ENCODE measurements at places on chromosomes 16 and 17.

DNA sequence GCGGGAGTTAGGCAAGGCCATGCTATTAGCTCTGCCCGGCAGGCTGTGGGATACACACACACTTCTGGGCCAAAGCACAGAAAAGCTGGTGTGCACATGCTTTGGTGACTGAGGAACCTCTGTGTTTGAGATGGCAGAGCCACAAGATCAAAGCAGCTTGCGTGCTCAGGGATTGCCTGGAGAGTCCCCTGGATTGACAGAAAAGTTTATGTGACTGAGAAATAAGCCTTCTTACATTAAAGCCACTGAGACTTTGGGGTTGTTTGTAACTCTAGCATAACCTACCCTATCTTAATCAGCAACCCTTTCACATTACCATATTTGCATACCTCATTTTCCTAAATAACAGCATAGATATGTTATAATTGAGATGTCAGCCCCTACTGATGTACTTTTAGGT is 69.3 kb downstream of the MYO1D start:
- DNase-seq: no peak

DNA sequence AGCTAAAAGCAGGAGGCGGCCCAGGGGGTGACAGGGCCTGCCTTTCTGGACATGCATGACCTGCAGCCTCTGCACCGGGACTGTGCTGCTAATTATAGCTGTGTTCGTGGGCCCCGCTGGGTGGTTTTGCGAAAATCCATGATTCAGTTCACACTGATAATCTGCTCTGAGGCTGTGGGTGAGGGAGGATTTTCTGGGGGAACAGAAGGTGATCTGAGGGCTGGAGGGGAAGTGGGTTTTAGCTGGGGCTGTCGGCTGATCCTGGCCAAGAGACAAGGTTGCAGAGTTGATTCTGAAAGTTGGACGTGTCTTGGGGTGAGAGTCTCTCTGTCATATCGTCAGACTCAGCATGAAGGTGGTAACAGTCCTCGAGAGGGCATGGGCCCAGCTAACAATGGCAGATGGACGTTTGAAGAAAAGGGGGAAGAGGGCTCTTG is 187.5 kb upstream of the ZNF469 start:
- no peak for DNase-seq

DNA sequence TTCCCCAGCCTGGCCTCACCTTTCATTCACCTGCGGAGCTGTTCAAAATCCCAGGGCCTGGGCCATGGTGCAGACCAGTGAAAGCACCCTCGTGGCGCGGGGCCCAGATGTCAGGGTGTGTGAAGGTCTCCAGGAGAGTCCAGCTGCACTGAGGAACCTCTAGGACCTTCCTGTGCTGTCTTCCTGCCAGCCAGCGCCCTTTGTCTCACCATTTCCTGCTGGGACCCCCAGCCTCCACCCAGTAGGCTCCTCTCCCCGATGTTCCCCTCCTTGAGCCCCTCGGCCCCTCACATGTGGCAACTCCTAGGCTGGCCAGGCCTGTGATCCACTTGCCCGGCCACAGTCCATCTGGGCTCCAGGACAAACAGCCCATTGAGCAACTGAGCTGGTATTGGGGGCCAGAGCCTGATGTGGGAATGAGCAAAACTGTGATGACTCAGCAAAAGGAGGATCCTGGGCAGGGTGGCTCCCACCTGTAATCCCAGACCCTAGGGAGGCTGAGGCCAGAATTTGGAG is 677 bp downstream of the SULT1A2 start:
- DNase-seq: no peak

GRCh38 chr16:79602628-79603014 is 2.1 kb upstream of the MAF start:
- DNase-seq: no peak

GRCh38 chr17:49252148-49252695 is 21.6 kb upstream of the PHOSPHO1 start:
- DNase-seq: no peak

DNA sequence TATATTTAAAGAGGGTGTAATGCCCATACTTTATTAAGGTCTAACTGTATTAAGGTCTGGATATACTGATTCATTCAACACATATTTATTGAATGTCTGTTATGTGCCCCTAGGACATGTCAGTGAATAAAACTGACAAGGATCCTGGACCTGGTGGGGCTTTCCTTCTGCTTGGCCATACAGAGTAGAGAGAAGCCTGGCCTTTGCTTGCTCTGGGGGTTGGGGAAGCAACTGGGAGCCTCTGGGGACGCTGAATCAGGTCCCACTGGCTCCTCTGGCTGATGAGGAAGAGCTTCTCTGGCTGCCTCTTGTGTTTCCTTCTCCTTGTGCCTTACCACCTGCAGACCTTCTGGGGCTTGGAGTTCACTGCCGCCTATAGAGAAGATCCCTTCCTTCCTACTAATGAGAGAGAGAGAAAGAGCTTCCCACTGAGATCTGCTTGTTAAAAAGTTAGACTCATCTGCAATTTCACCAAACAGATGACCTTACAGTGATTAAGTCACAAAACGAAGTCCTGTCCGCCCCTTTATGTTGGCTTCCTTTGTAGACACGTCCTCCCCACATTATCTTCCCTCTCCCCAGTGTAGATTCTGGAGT is 49.7 kb downstream of the MSI2 start:
- DNase-seq: no peak

DNA sequence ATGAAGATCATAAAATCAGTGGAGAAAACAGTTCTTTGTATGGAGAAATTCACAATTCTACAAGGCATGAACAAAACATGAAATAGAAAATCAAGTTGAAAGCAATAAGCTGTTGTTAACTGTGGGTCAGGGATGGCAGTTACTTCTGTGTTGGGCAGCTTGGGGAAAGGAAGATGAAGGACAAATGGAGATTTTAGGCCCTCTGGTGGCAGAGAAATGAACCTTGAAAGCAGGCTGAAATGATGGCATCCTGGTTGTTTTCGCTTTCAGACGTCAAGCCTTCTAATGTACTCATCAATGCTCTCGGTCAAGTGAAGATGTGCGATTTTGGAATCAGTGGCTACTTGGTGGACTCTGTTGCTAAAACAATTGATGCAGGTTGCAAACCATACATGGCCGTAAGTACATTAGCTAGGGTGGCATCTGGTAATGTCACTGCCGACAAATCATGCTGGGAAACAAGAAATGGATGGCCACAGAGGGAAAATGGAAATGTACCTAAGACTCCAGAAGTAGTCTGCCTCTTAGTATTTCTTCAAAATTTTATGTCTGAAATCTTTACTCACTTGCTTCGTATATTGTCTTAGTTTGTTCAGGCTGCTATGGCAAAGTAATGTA is 108.9 kb downstream of the MAP2K6 start:
- peak; percentile 81 for DNase-seq

GRCh38 chr16:84058664-84059063 is 16.1 kb upstream of the SLC38A8 start:
- no peak for DNase-seq

DNA sequence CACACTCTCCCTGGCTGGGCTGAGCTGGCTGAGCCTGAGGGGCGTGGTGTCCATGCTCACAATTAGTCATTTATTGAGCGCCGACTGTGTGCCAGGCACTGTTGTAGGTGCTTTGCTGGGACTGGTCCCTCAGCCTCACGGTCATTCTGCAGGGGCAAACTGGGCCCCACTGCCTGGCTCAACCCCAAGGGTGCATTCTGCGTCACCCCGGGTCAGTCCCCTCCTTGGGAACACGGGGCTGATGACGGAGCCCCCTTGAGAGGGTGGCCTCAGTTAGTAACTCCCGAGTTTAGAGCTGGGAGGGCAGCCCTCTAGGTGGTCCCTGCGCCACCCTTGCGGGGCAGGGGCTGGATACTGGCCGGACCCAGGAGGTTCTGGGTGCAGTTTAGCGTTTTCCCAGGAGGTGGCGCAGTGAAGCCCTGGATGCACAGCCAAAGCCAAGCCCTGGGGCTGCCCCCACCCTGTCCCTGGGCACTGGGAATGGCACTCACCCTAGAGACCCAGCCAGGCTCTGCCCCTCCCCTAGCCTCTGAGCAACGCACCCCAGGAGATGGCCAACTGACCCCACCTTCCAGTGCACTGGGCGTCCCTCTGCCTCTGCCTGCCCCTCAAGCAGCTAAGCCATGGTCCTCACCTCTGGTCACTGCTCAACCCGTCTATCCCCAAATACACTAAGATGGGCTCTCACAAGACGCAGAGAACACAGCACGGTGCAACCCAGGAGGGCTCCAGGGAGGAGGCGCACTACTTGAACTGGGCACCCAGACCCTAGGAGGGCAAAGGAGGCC is 243.2 kb upstream of the GSE1 start:
- DNase-seq: no peak

DNA sequence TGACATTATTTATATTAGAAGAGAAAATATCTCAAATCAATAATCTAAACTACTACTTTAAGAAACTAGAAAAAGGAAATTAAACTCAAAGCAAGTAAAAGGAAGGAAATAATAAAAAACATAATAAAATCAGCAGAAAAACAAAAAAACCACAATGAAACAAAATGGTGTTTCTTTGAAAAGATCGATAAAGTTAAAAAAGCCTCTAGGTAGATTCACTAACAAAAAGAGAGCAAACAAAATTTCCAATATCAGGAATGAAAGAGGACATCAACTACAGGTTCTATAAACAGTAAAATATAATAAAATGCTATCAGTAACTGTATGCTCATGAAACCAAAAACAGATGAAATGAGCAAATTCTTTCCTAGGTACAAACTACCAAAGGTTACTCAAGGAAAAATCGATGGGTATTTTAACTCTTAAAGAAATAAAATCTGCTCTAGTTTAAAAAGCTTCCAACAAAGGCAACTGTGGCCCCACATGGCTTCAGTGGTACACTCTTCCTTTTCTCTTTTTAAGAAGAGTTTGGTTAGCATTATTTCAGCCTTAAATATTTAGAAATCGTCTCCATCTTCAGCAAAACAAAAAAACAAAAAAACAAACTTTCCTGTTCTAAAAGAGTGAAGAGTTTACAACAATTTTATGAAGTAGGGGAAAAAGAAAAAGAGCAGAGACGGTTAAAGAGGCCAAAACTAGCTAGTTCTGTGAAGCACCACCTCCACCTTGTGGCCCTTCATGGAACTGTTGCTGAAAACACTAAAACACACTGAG is 102.2 kb downstream of the TRIM37 start:
- peak; percentile 53 for DNase-seq

DNA sequence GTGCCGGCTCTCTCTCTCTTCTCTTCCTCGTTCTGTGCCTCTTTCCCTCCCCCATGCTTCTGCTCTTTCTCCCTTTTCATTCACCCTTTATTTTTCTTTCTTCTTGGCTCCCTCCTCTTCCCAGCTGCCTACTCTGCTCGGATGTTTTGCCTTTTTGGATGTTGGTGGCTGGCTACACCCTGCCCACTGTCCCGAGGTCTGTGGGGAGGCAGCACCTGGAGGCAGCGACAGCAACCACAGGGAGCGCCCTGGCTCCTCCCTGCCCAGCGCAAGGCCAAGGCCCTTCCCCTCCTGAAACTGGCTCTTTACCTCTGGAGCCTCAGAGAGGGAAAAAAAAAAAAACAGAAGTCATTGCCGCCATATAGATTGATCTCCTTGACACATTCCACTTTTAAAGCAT is 20.0 kb downstream of the CLUAP1 start:
- no peak for DNase-seq

DNA sequence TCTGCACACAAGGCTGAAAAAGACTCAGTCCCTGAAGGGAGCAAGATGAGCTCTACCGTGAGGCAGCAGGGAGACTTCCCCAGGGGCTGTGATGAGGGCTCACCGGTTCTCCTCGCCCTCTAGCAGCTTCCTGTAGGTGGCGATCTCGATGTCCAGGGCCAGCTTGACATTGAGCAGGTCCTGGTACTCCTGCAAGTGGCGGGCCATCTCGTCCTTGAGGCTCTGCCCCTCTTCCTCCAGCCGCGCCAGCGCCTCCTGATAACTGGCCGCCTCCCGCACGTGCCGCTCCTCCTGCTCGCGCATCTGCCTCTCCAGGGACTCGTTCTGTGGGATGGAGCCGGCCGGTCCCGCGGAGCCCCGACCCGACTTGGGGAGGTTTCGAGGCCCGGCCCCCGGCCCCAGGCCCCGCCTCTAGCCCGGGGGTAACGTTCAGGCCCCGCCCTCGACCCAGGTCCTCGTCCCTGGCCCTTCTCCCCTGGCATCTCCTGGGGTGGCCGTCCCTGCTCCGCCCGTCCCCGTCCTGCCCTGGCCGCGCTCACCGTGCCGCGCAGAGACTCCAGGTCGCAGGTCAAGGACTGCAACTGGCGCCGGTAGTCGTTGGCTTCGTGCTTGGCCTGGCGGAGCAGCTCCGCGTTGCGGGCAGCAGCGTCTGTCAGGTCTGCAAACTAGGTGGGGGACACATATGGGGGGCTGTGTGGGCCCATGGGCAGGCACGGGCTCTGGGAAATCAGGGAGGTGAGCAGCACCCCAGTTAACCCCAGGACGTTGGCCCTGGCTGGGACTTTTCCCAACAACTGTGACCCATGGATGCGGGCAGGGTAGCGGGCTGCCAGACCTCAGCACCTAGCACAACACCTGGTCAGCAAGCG is 3.9 kb downstream of the GFAP start:
- peak; percentile 71 for DNase-seq
